A673 (cell line): ENCODE measurements at places on chromosomes 1 and 21. TPM values are rescaled to one million over a fixed set of nuclear protein-coding genes. Genes with fewer than 3 reads are reported as not detected.

GRCh38 chr1:116987256-116987555 is 14.4 kb upstream of the CD101 start:
- H3K27me3 ChIP-seq = no peaks in the 10 kb centered on the region
- H3K4me3 ChIP-seq = no peak overlapping the region
- no peak for DNase-seq
- no peak overlapping the region for H3K27ac ChIP-seq
- no peaks in the 10 kb centered on the region for H3K4me1 ChIP-seq

DNA sequence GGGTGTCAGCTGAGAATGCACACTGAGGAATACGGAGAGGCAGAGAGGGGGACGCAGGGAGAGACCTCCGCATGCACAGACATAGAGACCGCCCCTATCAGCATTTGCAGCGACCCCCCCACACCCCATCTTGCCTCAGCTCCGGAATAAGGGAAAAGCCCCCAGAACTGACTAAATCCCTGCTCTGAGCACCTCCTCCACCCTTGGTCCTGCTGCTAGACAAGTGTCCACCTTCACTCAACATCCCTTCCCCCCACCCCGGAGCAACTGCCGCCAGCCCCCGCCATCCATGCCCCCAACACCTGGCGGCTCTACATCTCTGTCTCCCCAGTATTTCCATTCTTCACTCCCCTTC is 769 bp downstream of the SV2A start:
- no peaks in the 10 kb centered on the region for H3K27me3 ChIP-seq
- DNase-seq = no peak
- peaks cover 19% of the 10 kb centered on the region for H3K4me1 ChIP-seq
- H3K27ac ChIP-seq = peak overlapping the region; percentile 47

- no peaks in the 10 kb centered on the region for H3K27me3 ChIP-seq
- H3K4me3 ChIP-seq = no peak overlapping the region
- no peaks in the 10 kb centered on the region for H3K36me3 ChIP-seq
- no peak overlapping the region for H3K27ac ChIP-seq
- H3K4me1 ChIP-seq = no peaks in the 10 kb centered on the region
- DNase-seq = no peak
Observed at GRCh38 chr1:67332653-67333529, 25.2 kb downstream of the IL12RB2 start.

GRCh38 chr1:6329396-6329795 is 64.2 kb downstream of the ACOT7 start:
- no peak overlapping the region for H3K4me3 ChIP-seq
- no peaks in the 10 kb centered on the region for H3K36me3 ChIP-seq
- no peak for DNase-seq
- no peaks in the 10 kb centered on the region for H3K27me3 ChIP-seq
- no peak overlapping the region for H3K27ac ChIP-seq
- no peaks in the 10 kb centered on the region for H3K4me1 ChIP-seq

DNA sequence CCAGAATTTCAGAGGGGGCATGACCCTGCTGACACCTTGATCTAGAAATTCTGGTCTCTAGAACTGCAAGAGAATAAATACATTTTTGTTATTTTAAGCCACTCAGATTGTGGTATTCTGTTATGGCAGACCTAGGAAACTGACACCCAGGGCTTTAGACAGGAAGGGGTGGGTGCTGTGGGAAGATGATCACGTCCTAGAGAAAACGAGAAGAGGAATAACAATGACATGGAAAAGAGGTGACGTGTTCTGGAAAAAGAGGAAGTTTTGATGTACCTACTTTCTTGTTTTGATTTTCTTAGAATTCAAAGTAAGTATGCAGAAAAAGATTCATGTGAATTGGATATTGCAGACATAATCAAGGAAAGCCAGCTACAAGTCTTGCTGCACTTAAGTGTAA is 232.9 kb upstream of the RUNX1 start:
- H3K36me3 ChIP-seq = no peaks in the 10 kb centered on the region
- H3K4me3 ChIP-seq = no peak overlapping the region
- H3K27ac ChIP-seq = no peak overlapping the region
- DNase-seq = no peak
- no peaks in the 10 kb centered on the region for H3K27me3 ChIP-seq

DNA sequence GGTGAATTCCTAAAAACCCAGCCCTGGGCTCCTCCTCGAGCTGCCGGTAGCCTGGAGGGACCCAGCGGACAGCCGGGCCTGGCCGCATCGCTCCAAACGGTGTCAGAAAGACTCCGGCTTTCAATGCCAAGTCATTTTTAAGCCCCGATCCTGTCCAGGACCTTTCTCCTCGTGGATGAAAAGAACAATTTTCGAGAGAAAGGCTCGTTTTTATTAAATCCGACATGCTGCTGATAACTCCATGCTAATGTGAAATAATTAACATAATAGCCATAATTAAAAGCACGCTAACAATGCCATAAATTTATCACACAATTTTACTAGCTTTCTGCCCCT is 4.6 kb upstream of the FOXD3 start:
- H3K4me1 ChIP-seq = peaks cover 8% of the 10 kb centered on the region
- peaks cover 23% of the 10 kb centered on the region for H3K27me3 ChIP-seq
- no peak for DNase-seq
- no peak overlapping the region for H3K27ac ChIP-seq
- H3K4me3 ChIP-seq = peak overlapping the region; percentile 68

DNA sequence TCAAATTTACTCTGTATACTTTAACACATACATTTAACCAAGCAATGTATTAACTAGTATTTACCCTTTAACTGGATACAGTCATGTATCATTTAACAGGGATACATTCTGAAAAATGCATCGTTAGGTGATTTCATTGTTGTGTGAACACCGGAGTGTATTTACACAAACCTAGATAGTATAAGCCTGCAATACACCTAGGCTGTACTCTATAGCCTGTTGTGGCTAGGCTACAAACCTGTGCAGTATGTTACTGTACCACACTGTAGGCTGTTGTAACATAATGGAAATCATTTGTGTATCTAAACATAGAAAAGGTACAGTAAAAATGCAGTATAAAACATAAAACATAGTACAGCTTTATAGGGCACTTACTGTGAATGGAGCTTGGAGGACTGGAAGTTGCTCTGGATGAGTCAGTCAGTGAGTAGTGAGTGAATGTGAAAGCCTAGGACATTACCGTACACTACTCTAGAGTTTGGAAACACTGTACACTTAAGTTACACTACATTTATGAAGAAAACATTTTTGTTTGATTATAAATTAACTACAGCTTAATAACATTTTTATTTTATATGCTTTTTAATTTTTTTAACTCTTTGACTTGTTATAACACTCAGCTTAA is 21.3 kb downstream of the RGS4 start:
- no peak overlapping the region for H3K27ac ChIP-seq
- no peaks in the 10 kb centered on the region for H3K36me3 ChIP-seq
- H3K4me3 ChIP-seq = no peak overlapping the region

DNA sequence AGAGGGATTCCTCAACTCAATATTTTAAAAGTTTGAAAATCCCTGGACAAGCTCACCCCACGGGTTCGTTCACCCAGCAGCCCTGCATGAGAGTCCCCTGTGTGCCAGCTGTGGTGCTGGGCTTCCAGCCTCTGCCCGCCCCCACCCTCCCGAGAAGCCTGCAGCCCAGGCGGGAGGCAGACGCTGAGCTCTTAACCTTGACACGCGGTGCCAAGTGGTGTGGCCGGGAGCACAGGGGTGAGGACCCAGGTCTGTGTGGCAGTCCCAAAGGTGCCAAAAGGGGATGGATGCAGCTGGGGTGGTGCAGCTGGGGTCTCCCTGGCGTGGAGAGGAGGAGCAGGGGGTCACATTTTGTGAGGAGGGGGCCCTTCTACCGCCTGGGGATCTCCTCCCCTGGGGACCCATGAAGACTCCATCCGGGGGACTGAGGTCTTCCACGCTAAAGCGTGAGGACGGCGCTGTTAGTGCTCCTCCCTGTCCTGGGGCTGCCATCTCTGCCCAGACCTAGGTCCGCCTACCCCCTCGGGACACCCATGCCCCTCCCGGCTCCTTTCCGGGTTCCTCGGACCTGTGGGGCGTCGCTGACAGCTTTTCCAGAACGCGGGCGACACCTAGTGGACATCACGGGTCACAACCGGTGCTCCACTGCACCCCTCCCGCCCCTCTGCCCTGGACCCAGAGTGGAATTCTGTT is 12.9 kb downstream of the PLA2G2F start:
- peak; percentile 82 for DNase-seq
- H3K36me3 ChIP-seq = no peaks in the 10 kb centered on the region
- H3K4me1 ChIP-seq = no peaks in the 10 kb centered on the region
- H3K27me3 ChIP-seq = no peaks in the 10 kb centered on the region
- H3K27ac ChIP-seq = no peak overlapping the region

GRCh38 chr1:154265586-154265985 is 6.8 kb upstream of the HAX1 start:
- H3K4me3 ChIP-seq = no peak overlapping the region
- DNase-seq = no peak
- no peaks in the 10 kb centered on the region for H3K4me1 ChIP-seq
- H3K36me3 ChIP-seq = peaks cover 83% of the 10 kb centered on the region

GRCh38 chr21:20729376-20729775 is 268.8 kb upstream of the NCAM2 start:
- DNase-seq = no peak
- no peaks in the 10 kb centered on the region for H3K36me3 ChIP-seq
- H3K4me3 ChIP-seq = no peak overlapping the region
- no peak overlapping the region for H3K27ac ChIP-seq

DNA sequence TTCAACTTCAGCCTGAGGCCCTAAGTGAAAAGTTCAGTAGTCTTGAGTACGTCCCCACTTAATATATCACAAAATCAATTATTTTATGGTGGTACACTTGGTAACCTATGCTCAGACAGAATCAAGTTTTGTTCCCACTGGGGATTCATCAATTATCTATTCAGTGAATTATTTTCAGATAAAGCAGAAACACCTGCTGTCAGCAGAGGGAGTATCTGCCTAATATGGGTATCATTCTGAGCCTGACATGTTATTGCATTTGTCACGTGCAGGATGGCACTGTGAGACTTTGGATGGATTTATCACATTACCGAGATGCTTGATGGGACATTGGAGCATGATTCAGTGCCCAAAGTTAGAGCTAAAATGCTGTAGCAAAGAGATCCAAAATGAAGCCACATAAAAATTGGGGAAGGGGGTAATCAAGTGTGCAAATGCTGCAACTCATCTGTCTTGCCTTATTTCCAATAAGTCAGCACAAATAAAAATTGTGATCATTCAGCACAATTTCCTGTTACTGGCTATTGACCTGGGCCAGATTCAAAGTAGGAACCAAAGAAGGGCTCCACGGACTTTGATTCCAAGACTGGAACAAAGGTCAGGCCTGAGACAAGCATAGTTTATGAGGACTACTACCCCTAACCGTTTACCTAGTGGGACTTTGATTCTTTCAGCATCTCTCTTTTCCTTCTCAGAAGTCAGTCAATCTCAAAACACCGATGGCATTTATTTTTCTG is 657.6 kb downstream of the LMO4 start:
- peaks cover 22% of the 10 kb centered on the region for H3K4me1 ChIP-seq
- peak; percentile 46 for DNase-seq
- H3K27me3 ChIP-seq = no peaks in the 10 kb centered on the region
- no peaks in the 10 kb centered on the region for H3K36me3 ChIP-seq
- H3K4me3 ChIP-seq = no peak overlapping the region

GRCh38 chr21:33355996-33356395 is 31.2 kb downstream of the IFNAR1 start:
- no peak overlapping the region for H3K4me3 ChIP-seq
- H3K27ac ChIP-seq = no peak overlapping the region
- H3K36me3 ChIP-seq = peaks cover 4% of the 10 kb centered on the region
- H3K4me1 ChIP-seq = peaks cover 6% of the 10 kb centered on the region
- DNase-seq = no peak

DNA sequence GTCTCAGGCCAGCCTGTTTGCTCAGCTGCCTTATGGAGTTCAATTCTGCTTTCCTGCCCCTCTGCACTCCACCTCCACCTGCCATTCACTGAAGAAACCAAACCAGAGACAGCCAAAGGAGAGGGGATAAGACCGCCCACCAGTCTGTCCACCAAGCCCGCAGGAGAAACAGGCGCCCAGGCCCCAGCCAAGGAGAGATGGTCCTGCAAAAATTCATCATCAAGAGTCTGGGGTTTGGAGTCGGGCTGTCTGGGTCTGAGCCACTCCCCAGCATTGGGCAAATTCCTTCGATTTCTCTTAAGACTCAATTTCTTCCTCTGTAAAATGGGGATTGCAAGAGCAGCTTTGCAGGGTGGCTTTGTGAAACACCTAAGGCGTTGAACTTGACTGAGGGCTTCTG is 121.4 kb upstream of the RUNX3 start:
- H3K36me3 ChIP-seq = no peaks in the 10 kb centered on the region
- no peak overlapping the region for H3K4me3 ChIP-seq
- no peaks in the 10 kb centered on the region for H3K4me1 ChIP-seq
- no peak overlapping the region for H3K27ac ChIP-seq

LCE6A gene
- not detected in 2 replicates for total RNA-seq

ATP1B1 gene
- total RNA-seq = 20.2 and 23.7 TPM in 2 replicates

OLFML2B gene
- 3.4 and 3.7 TPM in 2 replicates for total RNA-seq

MAP3K21 gene
- 0.88 and 0.98 TPM in 2 replicates for total RNA-seq

S100A3 gene
- total RNA-seq = 0.61 and 0.99 TPM in 2 replicates

LINGO4 gene
- not detected in 2 replicates for total RNA-seq

IFI44L gene
- 7.5 and 8.5 TPM in 2 replicates for total RNA-seq

PLEKHG5 gene
- total RNA-seq = 0.86 and 2.3 TPM in 2 replicates

C1orf141 gene
- total RNA-seq = not detected in 2 replicates
